ENCODE measurements at places on chromosomes 13 and 19. TPM values are rescaled to one million over a fixed set of nuclear protein-coding genes. Genes with fewer than 3 reads are reported as not detected.
A peak's percentile ranks its signal among the peaks of the same experiment; 100 is the strongest.

ZNF527 gene
- 15.1 TPM for total RNA-seq

ZNF682 gene
- 11.7 TPM for total RNA-seq

TMEM143 gene
- total RNA-seq = 25.0 TPM

TGFB1 gene
- total RNA-seq = 85.6 TPM

ZNF581 gene
- 33.8 TPM for total RNA-seq

SHISA7 gene
- total RNA-seq = not detected

WDR87 gene
- total RNA-seq = not detected

KLK4 gene
- total RNA-seq = not detected

CPB2 gene
- not detected for total RNA-seq

DNA sequence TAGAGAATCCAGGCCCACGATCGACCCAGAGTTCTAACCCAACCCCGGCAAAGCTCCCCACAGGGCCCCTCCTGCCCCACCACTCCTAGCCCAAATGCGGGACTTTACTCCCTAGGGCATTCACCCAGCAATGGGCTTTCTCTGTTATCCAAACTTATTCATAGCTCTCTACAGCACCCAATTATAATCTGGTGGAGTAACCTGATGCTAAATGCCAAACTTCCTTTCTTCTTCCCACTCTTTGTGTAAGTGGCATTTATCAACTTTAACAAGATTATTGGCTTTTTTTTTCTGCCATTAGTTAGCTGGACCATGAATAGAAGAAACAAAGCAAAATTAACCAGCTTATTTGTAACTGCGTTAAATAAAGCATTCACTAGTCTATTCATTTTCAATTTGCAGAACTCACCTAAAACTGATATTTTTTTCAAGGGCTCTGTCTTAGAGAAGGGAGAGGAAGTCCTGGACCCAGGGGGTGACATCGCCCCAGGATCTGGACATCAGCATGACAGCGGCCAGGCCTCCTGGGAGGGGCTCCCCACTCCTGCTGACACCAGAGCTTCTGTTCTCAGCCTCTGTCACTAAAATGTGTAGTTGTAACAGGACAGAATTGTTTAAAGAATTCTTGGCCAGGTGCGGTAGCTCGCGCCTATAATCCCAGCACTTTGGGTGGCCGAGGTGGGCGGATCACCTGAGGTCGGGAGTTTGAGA, 1.5 kb downstream of the FAM124A start:
- H3K36me3 ChIP-seq = no peaks in the 10 kb centered on the region
- H3K4me3 ChIP-seq = no peak overlapping the region
- no peak overlapping the region for H3K27ac ChIP-seq
- H3K4me1 ChIP-seq = no peaks in the 10 kb centered on the region

GRCh38 chr19:3954107-3954506, 16.8 kb downstream of the DAPK3 start:
- no peaks in the 10 kb centered on the region for H3K36me3 ChIP-seq
- no peak overlapping the region for H3K4me3 ChIP-seq

DNA sequence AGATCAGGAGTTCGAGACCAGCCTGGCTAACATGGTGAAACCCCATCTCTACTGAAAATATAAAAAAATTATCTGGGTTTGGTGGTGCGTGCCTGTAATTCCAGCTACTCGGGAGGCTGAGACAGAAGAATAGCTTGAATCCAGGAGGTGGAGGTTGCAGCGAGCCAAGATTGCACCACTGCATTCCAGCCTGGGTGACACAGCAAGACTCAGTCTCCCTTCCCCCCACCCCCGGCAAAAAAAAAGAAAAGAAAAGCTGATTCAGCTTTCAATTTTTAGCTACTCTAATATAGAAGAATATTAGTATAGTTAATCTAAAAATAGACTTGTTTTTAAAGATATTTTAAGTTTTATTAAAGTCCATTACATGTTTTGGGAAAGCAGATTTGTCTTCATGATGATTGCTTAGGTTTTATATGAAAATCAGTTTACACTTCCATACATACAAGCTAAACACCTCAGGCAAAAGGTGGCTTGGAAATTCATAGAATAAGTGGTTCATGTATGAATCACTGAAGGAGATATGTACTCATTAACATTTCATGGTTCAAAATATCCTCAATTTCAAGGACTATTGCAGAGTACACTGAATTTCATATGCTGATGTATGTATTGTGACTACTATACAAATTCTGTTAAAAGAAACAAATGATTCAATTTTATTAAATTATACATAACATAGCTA, 165.2 kb downstream of the TDRD3 start:
- DNase-seq = no peak
- peaks cover 9% of the 10 kb centered on the region for H3K36me3 ChIP-seq
- no peak overlapping the region for H3K27ac ChIP-seq
- H3K27me3 ChIP-seq = no peaks in the 10 kb centered on the region
- no peak overlapping the region for H3K4me3 ChIP-seq

DNA sequence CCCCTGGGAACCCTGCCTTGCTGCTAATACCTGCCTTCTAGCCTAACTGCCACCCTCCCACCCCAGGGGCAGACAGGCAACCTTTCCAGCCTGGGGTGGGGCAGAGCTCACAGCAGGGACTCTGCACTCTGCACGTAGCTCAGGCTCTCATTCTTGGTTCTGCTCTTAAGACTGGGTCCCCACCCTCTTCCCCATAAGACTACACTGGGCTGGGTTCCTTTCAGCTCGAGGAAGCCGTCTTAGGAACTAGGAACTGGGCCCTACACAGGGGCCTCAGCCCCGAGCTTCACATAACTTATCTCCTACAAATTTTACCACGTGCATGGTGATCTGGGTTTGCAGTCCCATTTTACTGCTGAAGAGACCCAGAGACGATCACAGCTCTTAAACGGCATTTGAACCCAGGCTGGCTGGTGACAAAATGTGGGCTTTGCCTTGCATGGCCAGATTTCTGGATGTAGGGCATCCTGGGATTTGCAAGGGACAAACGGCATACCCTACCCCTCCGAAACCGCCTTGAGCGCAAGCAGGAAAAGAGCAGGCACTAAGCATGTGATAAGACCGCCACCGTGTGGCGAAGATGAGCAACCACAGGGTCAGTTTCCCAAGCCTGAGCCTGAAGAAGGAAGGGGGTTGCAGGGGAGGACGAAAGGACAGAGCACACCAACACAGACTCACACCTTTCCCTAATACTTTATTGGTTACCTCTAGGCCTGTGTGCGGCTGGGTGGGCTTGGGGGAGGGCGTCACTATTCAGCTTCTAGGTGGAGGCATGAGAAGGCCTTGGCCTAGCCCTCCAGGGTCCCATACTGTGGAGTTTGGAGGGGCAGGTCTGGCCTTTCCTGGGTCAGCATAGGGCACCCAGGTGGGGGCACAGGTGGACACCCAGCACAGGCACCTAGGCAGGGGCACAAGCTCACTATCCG, 5.1 kb downstream of the JUNB start:
- H3K27ac ChIP-seq = peak overlapping the region; percentile 90
- peak overlapping the region; percentile 83 for H3K4me3 ChIP-seq
- peaks cover 5% of the 10 kb centered on the region for H3K36me3 ChIP-seq
- DNase-seq = peak; percentile 86

DNA sequence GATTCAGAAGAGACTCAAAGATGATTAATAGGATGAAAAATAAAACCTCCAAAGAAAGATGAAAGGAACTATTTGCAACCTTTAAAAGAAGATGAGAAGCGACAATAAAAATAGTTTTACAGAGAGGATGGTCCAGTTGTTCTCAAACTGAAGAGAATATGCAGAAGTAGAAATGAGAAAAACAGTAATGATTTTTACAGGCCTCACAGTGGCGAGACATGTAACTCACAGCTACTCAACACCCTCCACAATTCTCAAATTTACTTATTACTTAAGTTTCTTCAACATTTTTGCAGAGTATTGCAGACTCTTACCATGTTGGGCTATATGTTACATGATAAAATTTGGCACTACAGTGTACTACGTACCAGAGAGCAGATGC, 20.8 kb downstream of the NUFIP1 start:
- peaks cover 60% of the 10 kb centered on the region for H3K36me3 ChIP-seq
- no peak overlapping the region for H3K27ac ChIP-seq
- DNase-seq = no peak
- H3K27me3 ChIP-seq = no peaks in the 10 kb centered on the region
- no peaks in the 10 kb centered on the region for H3K4me1 ChIP-seq

- DNase-seq = no peak
- no peaks in the 10 kb centered on the region for H3K4me1 ChIP-seq
- no peaks in the 10 kb centered on the region for H3K36me3 ChIP-seq
- no peak overlapping the region for H3K4me3 ChIP-seq
Observed at GRCh38 chr13:51549593-51549992, 34.7 kb upstream of the WDFY2 start.

DNA sequence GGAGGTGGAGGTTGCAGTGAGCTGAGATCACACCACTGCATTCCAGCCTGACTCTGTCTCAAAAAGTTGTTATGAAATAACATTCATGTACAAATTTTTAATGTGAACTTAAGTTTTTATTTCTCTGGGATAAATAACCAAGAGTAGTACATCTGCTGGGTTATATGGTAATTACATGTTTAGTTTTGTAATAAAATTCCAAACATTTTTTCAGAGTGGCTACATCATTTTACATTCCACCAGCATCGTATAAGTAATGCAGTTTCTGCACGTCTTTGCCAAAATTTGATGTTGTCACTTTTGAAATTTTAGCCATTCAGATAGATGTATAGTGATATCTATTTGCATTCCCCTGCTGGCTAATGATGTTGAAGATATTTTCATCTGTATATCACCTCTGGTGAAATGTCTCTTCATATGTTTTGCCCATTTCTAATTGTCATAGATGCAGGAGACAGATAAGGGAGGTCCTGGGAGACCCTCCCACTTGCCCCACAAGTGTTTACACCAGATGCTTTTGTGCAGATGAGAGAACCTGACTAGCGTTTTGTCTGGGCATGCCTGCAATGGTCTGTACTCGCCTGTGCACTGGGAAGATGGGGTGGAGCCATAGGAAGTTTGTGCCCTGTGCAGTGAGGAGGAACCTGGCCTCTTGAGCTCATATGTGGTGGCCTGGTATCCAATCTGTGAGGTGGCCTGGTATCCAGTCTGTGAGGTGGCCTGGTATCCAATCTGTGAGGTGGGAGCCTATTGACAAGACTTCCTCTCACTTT, 12.7 kb upstream of the KBTBD6 start:
- no peaks in the 10 kb centered on the region for H3K4me1 ChIP-seq
- H3K27me3 ChIP-seq = no peaks in the 10 kb centered on the region
- H3K27ac ChIP-seq = no peak overlapping the region
- no peak for DNase-seq
- peaks cover 26% of the 10 kb centered on the region for H3K36me3 ChIP-seq

DNA sequence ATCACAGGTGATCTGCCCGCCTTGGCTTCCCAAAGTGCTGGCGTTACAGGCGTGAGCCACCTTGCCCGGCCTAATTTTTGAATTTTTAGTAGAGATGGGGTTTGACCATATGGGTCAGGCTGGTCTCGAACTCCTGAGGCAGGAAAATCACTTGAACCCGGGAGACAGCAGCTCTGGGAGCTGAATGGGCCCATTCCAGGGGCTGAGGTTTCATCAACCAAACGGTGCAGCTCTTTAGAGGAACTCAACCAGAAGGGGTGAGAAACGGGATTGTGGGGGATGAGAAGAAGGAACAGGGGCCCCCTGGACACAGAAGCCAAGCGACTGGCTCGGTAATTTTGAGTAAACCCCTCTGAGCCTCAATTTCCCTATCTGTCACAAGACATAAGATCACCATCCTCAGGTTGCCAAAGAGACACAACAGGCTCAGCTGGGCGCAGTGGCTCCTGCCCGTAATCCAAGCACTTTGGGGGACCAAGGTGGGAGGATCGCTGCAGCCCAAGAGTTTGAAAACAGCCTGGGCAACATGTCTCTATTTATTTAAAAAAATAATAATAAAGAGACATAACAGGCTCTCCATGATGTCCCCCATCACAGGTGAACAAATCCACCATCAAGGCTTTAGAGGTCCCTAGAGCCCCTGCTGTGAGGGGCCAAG, 562 bp downstream of the IQCN start:
- H3K27ac ChIP-seq = no peak overlapping the region
- no peak for DNase-seq
- H3K4me1 ChIP-seq = peaks cover 16% of the 10 kb centered on the region
- H3K27me3 ChIP-seq = no peaks in the 10 kb centered on the region

DNA sequence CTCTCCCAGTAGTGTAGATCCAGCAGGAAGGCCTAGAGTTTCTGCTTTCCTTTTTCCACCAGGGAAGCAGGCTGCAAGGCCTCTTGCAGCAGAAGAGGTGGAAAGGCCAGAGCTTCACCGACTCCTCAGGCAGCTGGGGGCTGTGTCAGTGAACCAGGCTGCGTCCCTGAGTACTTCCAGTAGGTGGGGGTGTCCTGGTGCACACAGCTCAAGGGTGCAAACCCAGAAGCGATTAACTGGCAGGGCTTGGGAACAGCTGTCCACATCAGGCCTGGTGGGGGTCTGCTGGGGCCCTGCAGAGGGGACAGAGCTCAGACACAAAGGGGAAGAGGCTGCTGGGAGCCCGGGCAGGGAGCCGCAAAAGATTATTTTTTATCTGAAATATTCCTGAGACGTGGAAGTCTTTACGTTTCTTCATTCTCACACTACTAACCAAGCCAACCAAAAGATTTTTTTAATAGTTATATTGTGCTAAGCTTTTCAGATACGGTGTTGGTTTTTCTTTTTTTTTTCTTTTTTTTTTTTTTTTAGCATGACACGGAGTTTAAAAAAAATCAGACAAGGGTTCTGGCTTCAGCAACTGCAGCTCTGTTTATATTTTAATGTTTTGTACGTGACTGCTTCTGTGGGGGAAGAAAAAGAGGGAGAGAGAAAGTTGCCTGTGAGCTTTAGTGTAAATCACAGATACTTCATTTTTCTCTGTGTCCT, 11.0 kb downstream of the TSHZ3 start:
- no peaks in the 10 kb centered on the region for H3K36me3 ChIP-seq
- H3K27ac ChIP-seq = no peak overlapping the region
- peaks cover 4% of the 10 kb centered on the region for H3K27me3 ChIP-seq
- DNase-seq = no peak
- peaks cover 34% of the 10 kb centered on the region for H3K4me1 ChIP-seq
- H3K4me3 ChIP-seq = no peak overlapping the region

DNA sequence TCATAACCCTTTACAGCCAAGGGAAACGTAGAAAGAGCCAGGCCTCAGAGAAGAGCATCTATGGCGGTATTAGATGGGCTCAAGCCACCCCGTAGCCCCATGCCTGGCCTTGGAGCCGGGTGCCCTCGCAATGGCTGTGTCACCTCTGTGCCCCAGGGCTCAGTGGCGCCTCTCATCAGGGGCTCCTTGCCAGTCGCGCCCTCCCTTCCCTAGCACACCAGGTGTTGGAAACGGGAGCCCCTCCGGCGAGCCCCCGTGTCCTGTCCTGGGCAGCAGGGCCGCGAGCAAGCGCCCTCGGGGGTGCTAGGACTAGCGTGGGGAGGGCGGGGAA, 453 bp downstream of the ZNF256 start:
- DNase-seq = no peak
- H3K36me3 ChIP-seq = peaks cover 58% of the 10 kb centered on the region
- peak overlapping the region; percentile 94 for H3K4me3 ChIP-seq
- H3K27me3 ChIP-seq = no peaks in the 10 kb centered on the region
- H3K27ac ChIP-seq = peak overlapping the region; percentile 93

DNA sequence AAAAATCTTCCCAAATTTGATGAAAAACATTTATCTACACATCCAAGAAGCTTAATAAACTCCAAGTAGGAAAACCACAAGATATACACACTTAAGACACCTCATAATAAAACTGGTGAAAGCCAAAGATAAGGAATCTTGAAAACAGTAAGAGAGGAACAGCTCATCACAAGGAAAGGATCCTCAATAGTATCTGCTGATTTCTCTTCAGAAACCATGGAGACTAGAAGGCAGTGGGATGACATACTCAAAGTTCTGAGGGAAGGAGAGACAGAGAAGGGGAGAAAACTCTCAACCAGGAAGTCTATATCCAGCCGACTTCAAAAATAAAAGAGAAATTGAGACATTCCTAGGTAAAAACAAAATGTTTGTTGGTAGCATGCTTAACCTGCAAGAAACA, 45.7 kb downstream of the LNX2 start:
- H3K36me3 ChIP-seq = peaks cover 7% of the 10 kb centered on the region
- H3K27ac ChIP-seq = no peak overlapping the region
- no peak overlapping the region for H3K4me3 ChIP-seq
- H3K27me3 ChIP-seq = no peaks in the 10 kb centered on the region
